ENCODE measurements at places on chromosomes 6 and 20.
A peak's percentile ranks its signal among the peaks of the same experiment; 100 is the strongest.

GRCh38 chr6:119138906-119139541 is 60.6 kb upstream of the FAM184A start:
- peak; percentile 52 for DNase-seq

GRCh38 chr6:45483501-45483900 is 105.8 kb upstream of the SUPT3H start:
- no peak for DNase-seq

DNA sequence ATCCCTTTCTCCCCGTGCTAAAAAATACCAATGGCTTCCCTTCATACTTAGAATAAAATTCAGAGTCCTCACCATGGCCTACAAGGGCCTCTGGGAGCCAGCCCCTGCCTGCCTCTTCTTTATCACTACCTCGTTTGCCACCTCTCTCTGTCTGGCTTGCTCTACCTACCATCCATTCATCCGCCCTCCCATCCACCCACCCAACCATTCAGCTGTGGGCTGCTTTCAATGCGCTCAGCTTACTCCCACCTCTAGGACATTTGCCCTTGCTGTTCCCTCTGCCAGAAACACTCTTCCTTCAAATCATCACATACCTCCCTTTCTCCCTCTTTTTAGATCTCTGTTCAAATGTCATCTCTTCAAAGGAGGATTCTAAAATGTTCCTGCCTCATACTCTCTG is 44.4 kb downstream of the PACSIN1 start:
- no peak for DNase-seq

DNA sequence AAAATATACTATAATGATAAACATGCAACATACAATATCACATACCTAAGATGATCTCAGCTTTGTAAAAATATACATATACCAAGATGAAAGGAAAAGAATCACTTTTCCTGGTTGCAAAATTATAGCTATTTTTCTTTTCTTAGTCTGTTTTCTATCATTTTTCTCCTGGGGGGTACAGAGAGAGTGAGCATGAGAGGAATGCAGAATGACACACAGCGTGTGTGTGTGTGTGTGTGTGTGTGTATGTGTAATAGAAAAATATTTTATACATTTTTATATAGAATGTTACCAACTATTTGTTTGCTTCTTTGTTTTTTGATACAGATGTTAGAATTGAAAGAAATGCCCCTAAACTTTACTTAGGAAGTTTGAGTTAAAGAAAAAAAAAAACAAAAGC is 64.3 kb downstream of the FAM83B start:
- no peak for DNase-seq

GRCh38 chr20:17613328-17614175 is 43.7 kb downstream of the DSTN start:
- no peak for DNase-seq

DNA sequence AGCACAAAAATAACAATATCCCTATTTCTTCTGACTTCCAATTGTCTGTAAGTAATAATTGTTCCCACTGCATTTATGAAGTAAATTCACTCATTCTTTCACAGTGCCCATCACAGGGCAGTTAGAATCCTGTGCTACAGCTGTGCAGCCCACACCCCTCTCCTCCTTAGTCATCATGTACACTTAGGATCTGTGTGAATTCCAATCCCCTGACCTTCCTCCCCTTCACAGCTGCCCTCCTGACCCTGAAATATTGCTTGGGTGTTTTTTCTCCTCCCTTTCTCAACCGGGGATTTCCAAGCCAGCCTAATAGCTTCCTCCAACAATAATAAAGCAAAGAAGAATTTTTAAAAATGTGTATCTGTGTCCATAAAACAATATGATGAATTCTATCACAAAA is 91.5 kb upstream of the BEND6 start:
- no peak for DNase-seq

- DNase-seq = no peak
Measured at GRCh38 chr20:2826655-2827054, 10.5 kb downstream of the TMEM239 start.

Measured in GF-D8 (cell line).